ENCODE measurements at places on chromosomes 2 and 18.

DNA sequence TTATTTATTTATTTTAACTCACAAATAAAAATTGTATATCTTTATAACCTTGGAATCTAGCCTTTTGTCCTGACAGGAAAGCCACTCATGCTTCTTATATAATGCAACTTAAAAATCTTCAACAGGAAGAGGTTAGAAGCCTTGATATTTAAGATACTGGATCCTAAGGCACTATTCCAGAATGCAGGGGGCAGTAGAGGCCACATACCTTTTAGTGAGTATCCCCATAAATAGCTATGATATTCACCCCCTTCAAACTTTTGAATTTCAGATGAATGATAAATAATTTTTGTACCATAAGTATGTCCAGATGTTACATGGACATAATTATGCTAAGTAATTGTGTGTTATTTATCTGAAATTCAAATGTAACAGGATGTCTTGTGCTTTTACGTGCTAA, 592.7 kb upstream of the VRK2 start:
- no peaks in the 10 kb centered on the region for H3K4me1 ChIP-seq
- DNase-seq = no peak
- H3K36me3 ChIP-seq = no peaks in the 10 kb centered on the region
- no peaks in the 10 kb centered on the region for H3K27me3 ChIP-seq
- no peak overlapping the region for H3K27ac ChIP-seq
- no peak overlapping the region for H3K4me3 ChIP-seq

DNA sequence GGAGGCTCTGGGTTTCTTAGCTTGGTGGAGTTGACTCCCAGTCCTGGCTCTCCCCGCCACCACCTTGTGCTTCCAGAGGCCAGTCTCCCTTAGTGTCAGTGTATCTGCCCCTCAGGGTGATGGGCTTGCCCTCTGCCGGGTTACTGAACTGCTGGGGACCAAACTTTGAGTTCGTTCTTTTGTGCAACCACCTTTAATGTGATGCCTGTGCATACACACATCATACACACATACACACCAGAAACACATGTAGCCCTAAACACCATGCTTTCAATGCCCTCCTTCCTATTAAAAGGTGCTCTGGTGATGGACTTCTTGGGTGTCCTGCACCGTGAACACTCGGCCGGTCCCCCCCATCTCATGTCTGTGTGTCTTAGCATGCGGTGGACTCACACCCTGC, 315.1 kb upstream of the EPAS1 start:
- H3K4me3 ChIP-seq = no peak overlapping the region
- H3K36me3 ChIP-seq = peaks cover 10% of the 10 kb centered on the region
- H3K4me1 ChIP-seq = no peaks in the 10 kb centered on the region
- no peak overlapping the region for H3K27ac ChIP-seq
- no peak for DNase-seq

DNA sequence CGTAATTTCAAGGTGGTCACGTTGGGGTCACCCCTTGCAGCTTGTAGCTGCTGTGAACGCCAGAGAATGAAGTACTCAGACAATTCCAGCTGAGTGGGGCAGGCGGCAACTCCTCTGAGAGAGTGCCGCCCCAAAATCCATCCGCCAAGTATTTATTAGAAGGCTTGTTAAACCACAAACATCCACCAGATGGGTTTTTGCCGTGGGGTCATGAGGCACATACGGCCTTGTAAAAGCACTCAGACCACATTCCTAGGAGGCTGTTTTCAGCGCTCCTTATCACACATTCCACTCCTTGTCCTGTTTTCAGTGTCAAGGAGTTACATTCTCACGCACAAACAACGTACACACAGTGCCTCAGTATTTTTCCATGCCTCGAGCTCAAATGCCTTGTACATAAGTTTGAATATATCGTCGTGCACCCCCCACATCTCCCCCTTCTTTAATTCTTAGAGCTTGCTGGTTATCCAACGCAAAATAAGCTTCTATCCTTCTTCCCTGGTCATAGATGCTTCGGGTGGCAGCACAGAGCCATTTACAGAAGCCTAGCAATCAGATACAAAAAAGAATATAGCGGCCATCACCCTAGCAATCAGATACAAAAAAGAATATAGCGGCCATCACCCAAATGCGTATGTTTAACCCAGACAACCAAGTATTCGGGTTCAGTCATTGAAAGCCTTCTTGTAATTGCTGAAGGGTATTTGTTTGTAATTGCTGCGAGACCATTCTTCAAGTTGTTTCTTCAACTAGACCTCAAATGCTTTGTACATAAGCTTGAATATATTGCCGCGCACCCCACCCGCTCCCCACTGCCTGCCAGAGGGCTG, 7.3 kb downstream of the ALPP start:
- peaks cover 94% of the 10 kb centered on the region for H3K27me3 ChIP-seq
- DNase-seq = no peak

- peaks cover 5% of the 10 kb centered on the region for H3K36me3 ChIP-seq
- no peaks in the 10 kb centered on the region for H3K4me1 ChIP-seq
- no peaks in the 10 kb centered on the region for H3K27me3 ChIP-seq
- H3K27ac ChIP-seq = peak overlapping the region; percentile 49
- no peak overlapping the region for H3K4me3 ChIP-seq
Observed at GRCh38 chr2:46098621-46099062, 198.6 kb upstream of the EPAS1 start.

- H3K4me3 ChIP-seq = no peak overlapping the region
- DNase-seq = no peak
- no peaks in the 10 kb centered on the region for H3K4me1 ChIP-seq
Observed at GRCh38 chr2:145323512-145323911, 803.6 kb upstream of the ZEB2 start.

DNA sequence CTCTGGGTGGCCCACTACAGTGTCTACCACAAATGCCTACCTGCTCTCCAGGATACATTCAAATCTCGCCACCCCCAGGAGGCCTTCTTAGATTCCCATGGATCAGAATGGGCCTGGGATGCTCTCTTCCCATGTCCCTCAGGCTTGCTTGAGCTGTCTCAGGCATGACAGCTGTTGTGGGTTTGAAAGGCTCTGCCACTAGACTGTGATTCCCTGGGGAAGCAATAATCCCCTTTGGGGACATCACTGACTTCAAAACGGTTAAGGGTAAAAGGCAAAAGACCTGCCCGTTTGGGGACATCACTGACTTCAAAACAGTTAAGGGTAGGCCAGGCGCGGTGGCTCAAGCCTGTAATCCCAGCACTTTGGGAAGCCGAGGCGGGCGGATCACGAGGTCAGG, 35.8 kb upstream of the ZNF516 start:
- H3K36me3 ChIP-seq = no peaks in the 10 kb centered on the region
- no peak for DNase-seq
- no peak overlapping the region for H3K27ac ChIP-seq
- no peak overlapping the region for H3K4me3 ChIP-seq
- no peaks in the 10 kb centered on the region for H3K27me3 ChIP-seq

DNA sequence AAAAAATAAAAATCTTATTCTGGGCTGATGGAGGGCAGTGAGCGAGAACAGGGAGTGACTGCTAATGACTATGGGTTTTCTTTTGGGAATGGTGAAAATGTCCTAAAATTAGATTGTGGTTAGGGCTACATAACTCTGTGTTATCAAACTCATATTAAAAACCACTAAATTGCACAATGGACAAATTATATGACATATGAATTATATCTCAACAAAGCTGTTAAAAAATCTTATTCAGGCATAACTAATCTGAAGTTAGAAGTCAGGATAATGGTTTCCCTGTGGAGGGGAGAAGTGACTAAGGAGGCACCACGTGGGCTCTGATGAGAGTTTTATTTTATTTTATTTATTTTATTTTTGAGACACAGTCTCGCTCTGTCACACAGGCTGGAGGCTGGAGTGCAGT, 32.1 kb upstream of the DPP4 start:
- H3K27me3 ChIP-seq = no peaks in the 10 kb centered on the region
- no peak for DNase-seq
- no peak overlapping the region for H3K4me3 ChIP-seq
- H3K4me1 ChIP-seq = peaks cover 7% of the 10 kb centered on the region
- no peak overlapping the region for H3K27ac ChIP-seq

DNA sequence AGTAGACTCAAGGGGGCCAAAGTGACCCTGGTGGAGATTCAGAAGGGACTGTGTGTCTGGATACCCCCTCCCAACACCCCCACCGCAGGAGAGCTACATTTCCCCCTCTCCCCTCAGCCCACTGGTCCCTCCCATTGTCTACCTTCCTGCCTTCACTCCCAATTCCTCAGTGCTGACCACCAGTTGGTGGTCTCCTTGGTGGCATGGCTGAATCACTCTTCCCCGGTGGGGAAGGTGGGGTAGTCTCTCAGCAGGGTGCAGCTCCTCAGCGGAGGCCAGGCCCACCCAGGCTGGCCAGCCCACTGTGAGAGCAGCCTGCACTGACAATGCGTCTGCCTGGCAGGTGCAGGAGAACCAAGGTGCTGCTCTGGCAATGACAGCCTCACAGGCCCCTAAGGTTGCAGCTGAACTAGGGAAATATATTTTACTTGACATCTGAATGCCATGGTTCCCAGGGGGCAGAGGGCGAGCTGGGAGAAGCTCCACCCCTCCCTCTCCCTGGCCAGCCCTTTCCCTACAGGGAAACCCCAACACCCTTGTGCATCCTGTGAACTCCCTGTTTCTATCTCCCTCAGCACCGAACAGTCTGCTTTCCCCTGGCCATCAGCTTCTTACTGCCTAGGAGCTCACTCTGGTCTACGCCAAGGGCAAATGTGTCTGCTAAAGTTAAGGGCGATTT, 62.6 kb upstream of the PAX8 start:
- peak; percentile 33 for DNase-seq
- no peak overlapping the region for H3K27ac ChIP-seq
- H3K36me3 ChIP-seq = no peaks in the 10 kb centered on the region
- H3K4me1 ChIP-seq = peaks cover 5% of the 10 kb centered on the region
- no peak overlapping the region for H3K4me3 ChIP-seq

DNA sequence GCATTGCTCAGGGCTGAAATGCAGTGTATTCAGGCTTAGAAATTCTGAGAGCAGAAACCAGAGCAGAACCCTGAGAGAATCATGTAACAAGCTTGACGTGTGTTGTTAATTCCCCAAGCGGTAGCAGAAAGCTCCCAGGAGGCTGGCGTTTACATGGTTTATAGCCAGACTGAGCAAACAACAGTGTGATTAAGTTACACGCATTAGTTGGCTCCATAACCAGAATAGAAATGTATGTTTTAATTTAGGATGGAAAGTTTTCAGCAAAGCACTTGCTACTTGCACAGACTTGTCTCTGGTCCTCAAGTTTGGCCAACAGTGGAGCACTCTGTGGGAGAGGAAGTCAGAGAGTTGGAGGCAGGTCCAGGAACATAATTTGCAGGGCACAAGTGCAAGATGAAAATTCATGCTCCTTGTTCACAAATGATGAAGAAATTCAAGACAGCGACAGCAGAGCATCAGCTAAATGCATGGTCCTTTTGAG, 69.3 kb downstream of the MAPK4 start:
- no peak overlapping the region for H3K27ac ChIP-seq
- no peak for DNase-seq
- H3K27me3 ChIP-seq = no peaks in the 10 kb centered on the region

GRCh38 chr18:60372596-60372995, at the start of gene MC4R:
TSS of gene MC4R (minus strand) at chr18:60372775. CDS start at chr18:60372349, 426 bp downstream.
- no peak within 1 kb of the TSS for H3K27ac ChIP-seq
- no peak within 1 kb of the TSS for H3K4me3 ChIP-seq
- peak; percentile 85 for DNase-seq
- H3K36me3 ChIP-seq = no peaks in the 10 kb centered on the region
- H3K4me1 ChIP-seq = peaks cover 2% of the 10 kb centered on the region

DNA sequence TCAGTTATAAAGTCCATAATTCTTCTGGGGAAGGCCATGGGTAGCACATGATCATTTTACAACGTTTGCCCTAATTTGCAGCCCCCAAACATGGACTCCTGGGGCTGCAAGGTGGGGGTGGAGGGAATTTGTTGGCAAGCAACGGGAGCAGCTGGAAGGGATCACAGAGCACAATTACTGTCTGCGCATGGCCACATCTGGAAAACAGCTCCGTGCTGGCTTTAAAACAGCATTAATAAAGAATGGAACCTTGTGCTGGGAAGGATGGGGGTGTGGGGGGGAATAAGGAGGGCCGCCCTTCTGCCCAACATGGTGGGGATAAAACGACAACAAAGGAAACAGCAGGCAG, 60.9 kb upstream of the SLC14A2 start:
- no peaks in the 10 kb centered on the region for H3K36me3 ChIP-seq
- H3K4me3 ChIP-seq = no peak overlapping the region
- DNase-seq = no peak
- H3K4me1 ChIP-seq = no peaks in the 10 kb centered on the region
- no peak overlapping the region for H3K27ac ChIP-seq

DNA sequence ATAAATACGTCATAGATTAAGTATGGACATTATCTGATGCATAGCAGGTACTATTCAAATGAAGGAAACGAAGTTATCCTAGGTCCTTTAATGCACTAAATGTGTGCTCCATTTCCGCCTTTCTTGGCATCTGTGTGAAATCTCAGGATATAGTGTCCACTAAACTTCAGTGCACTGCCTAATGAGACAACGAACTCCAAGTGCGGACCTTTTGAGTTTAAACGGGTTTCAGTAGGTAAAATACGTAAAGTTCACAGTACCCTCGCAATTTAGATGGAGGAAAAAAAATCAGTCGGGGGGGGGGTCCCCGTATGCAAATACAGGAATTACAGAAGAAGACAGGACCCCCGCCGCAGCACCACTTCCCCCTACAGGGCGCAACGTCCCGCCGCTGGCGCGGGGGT, 729 bp upstream of the REL start:
- no peak for DNase-seq
- peak overlapping the region; percentile 86 for H3K4me3 ChIP-seq
- no peaks in the 10 kb centered on the region for H3K36me3 ChIP-seq
- peak overlapping the region; percentile 96 for H3K27ac ChIP-seq
- H3K4me1 ChIP-seq = peaks cover 6% of the 10 kb centered on the region

DNA sequence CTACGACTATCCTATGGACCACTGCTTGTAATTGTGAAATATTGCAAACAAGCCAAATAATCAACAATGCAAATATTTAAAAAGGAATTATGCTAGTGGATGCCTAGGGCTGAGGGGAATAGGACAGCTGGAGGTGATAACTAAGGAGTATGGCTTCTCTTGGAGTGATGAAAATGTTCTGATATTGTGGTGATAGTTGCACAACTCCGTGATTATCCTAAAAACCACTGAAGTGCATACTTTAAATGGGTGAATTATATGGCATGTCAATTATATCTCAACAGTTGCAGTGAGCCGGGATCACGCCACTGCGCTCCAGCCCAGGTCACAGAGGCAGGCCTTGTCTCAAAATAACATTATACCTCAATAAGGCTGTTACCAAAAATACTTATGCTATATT, 125.1 kb upstream of the SH3BP4 start:
- DNase-seq = no peak
- peaks cover 8% of the 10 kb centered on the region for H3K4me1 ChIP-seq
- no peak overlapping the region for H3K4me3 ChIP-seq
- H3K36me3 ChIP-seq = no peaks in the 10 kb centered on the region
- no peak overlapping the region for H3K27ac ChIP-seq

GRCh38 chr2:60484133-60484645, 69.3 kb downstream of the BCL11A start:
- H3K27ac ChIP-seq = no peak overlapping the region
- no peak overlapping the region for H3K4me3 ChIP-seq
- peaks cover 45% of the 10 kb centered on the region for H3K4me1 ChIP-seq
- H3K36me3 ChIP-seq = peaks cover 4% of the 10 kb centered on the region
- H3K27me3 ChIP-seq = no peaks in the 10 kb centered on the region
